ENCODE measurements at places on chromosomes 11 and 22. TPM values are rescaled to one million over a fixed set of nuclear protein-coding genes. Genes with fewer than 3 reads are reported as not detected.

CASP5 gene
- total RNA-seq: 27.2 TPM

TMEM191C gene
- total RNA-seq: 6.0 TPM

MS4A15 gene
- not detected for total RNA-seq

GRCh38 chr11:61413496-61413895 lies 16.3 kb downstream of the CPSF7 start:
- H3K36me3 ChIP-seq: peaks cover 93% of the 10 kb centered on the region
- no peak overlapping the region for H3K27ac ChIP-seq
- no peaks in the 10 kb centered on the region for H3K27me3 ChIP-seq
- DNase-seq: no peak
- no peaks in the 10 kb centered on the region for H3K4me1 ChIP-seq

DNA sequence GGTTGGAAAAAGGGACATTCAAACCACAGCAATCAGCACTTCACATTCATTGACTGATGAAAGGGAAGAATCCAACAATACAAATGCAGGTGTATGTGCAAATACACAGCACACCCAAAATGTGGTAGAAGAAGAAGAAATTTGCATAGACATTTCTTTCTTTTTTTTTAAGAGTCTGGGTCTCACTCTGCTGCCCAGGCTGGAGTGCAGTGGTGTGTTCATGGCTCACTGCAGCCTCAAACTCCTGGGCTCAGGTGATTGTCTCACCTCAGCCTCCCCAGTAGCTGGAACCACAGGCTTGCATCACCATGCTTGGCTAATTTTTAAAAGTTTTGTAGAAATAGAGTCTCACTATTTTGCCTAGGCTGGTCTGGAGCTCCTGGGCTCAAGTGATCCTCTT lies 21.9 kb downstream of the CARS1 start:
- DNase-seq: no peak
- H3K27me3 ChIP-seq: no peaks in the 10 kb centered on the region
- H3K36me3 ChIP-seq: no peaks in the 10 kb centered on the region
- H3K4me1 ChIP-seq: peaks cover 7% of the 10 kb centered on the region

DNA sequence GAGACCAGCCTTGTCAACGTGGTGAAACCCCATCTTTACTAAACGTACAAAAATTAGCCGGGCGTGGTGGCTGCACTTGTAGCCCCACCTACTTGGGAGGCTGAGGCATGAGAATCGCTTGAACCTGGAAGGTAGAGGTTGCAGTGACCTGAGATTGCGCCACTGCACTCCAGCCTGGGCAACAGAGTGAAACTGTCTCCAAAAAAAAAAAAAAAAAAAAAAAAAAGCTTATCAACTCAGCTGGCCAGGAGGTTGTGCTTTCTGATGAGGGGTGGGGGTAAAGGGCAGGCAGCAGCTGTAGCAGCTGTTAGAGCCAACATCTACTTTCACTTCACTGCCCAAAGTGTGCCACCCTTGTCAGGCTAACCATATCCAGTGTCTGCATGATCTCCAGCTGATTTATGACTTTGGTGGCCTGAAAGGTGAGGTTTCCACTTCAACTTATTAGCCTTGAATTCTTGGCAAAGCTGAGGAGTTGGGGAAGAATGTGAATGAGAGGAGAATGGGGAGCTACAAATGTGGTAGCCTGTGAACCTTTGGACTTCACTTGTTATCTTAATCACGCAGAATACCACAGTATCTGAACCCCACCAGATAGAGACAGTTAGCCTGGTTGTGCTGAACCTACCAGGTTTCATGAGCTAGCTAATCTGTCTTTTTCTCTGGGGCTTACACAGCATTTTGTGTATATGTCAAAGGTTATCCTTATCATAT lies 19.6 kb downstream of the RNF121 start:
- H3K27ac ChIP-seq: no peak overlapping the region
- H3K4me3 ChIP-seq: no peak overlapping the region
- no peaks in the 10 kb centered on the region for H3K36me3 ChIP-seq
- H3K27me3 ChIP-seq: no peaks in the 10 kb centered on the region
- peaks cover 24% of the 10 kb centered on the region for H3K4me1 ChIP-seq

DNA sequence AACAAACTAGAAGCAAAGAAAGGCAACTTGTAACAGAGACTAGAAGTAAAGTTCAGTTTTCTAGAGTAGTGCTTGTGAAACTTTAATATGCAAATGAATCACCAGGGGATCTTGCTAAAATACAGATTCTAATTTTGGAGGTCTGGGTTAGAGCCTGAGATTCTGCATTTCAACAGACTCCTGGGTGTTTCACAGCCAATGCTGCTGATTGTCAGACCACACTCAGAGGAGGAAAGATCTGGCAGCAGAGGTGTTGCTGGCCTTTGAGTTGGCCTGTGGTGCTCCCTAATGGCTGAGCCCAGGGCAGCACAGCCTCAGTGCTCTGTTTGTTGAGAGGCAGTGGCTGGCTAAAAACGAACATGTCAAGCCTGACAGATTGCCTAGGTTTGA lies 5.4 kb downstream of the CRY2 start:
- peaks cover 30% of the 10 kb centered on the region for H3K4me1 ChIP-seq
- H3K4me3 ChIP-seq: no peak overlapping the region
- DNase-seq: no peak
- H3K27me3 ChIP-seq: no peaks in the 10 kb centered on the region
- peak overlapping the region; percentile 68 for H3K27ac ChIP-seq

DNA sequence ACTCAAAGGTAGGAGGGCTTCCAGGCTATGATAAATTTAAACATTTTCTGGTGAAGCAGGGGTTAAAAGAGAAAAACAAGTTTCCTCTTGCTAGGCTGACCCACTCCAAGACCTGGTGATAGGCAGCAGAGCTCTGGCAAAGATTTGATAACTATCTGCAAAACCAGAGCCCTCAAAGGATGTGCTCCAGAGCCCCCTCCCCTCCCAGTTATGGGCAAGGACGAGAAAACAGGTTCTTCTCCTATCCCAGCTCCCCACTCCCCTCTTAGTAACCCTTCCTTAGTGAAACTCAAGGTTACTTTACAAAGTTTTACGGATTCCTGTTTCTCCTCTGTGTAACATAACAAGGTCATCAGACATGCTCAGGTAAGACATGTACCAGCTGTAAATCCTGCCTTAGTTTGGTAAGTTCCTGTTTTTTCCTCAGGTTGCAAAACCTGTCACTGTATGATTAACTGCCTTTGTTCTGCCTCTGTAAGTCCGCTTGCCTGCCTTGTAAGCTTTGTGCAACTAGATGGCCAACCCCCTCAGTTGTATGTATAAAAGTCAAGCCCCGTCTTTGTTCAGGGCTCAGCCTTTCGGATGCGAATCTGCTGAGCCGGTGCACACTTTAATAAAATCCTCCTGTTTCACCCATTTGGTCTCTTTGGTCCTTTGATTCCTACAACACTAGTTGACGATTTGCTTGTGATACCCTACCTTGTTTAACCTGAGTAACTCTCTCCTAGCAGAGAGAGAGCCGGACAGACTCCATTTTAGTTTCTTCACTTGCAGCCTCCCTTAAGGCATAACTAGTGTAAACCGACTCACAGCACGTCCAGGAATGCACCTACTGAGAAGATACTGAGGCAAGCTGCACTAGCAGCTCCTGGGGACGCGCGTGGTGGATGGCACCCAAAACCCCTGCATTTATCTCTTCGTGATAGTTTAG lies 13.9 kb downstream of the APOBEC3H start:
- no peaks in the 10 kb centered on the region for H3K4me1 ChIP-seq
- peaks cover 16% of the 10 kb centered on the region for H3K27me3 ChIP-seq
- no peaks in the 10 kb centered on the region for H3K36me3 ChIP-seq
- no peak overlapping the region for H3K27ac ChIP-seq
- H3K4me3 ChIP-seq: no peak overlapping the region

DNA sequence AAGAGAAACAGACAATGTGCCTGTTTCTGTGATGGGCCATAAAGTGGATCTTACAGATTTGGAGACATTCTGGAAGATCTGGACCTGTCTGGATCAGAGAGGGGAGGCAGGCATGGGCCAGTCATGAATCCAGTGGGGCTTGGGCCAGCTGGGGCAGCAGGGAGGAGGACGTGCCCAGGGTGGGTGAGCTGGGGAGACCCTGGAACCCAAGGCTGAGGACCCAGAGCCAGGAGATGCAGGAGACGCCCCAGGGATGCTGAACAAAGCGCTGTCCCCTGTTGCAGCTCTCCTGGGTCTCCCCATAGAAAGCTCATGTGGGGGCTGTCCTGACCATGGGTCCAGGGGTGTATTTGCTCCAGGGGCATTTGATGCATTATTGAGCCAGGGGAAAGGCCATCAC lies 1.5 kb upstream of the APOBEC3A start:
- H3K4me3 ChIP-seq: no peak overlapping the region
- peaks cover 37% of the 10 kb centered on the region for H3K4me1 ChIP-seq
- H3K27me3 ChIP-seq: no peaks in the 10 kb centered on the region
- DNase-seq: no peak
- no peak overlapping the region for H3K27ac ChIP-seq
- H3K36me3 ChIP-seq: no peaks in the 10 kb centered on the region

GRCh38 chr22:35561796-35562526 lies 21.3 kb downstream of the RASD2 start:
- no peaks in the 10 kb centered on the region for H3K4me1 ChIP-seq
- no peak for DNase-seq
- H3K36me3 ChIP-seq: no peaks in the 10 kb centered on the region
- no peak overlapping the region for H3K4me3 ChIP-seq
- no peaks in the 10 kb centered on the region for H3K27me3 ChIP-seq

DNA sequence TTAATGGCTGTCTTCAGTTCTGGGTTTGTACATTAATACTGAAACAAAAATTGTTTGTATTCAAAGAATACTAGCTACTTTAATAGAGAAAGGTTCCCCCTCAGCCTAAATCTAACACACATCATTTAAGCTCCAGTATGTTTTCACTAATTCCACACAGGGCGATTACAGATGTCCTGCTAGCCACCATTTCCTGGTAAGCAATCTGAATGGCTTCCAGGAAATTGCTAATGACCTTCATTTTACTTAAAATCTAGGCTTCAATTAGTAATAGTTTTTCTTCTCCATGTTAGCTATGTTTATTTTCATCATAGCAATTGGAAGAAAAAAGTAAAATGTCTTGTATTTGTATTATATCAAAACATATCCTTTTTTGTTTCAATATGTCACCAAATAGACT lies 132.8 kb downstream of the SOX6 start:
- no peaks in the 10 kb centered on the region for H3K36me3 ChIP-seq
- H3K27ac ChIP-seq: no peak overlapping the region
- no peaks in the 10 kb centered on the region for H3K4me1 ChIP-seq
- no peak overlapping the region for H3K4me3 ChIP-seq
- no peaks in the 10 kb centered on the region for H3K27me3 ChIP-seq
- DNase-seq: no peak

DNA sequence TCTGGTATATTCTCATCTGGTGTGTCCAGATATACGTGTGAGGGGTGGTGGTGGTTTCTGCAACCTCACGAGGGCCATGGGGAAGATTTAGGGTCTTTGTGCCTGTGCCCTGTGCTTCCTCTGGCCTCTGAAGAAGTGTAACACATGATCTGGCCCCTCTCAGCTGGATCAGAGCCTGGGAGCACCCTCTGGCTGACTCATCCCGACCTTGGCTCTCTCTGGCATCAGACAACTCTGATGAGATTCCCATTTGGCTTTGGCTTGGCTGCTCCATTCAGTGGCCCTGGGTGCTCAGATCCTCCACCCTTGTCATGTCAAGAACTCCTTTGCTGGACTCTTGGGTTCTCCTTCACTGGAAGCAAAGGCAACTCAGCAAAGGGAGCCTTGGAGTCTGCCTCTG lies 45.2 kb downstream of the RASSF10 start:
- H3K4me3 ChIP-seq: no peak overlapping the region
- no peak overlapping the region for H3K27ac ChIP-seq
- no peak for DNase-seq
- H3K4me1 ChIP-seq: peaks cover 22% of the 10 kb centered on the region
- no peaks in the 10 kb centered on the region for H3K36me3 ChIP-seq

GRCh38 chr11:16902781-16903378 lies 111.3 kb downstream of the PLEKHA7 start:
- no peaks in the 10 kb centered on the region for H3K27me3 ChIP-seq
- peak overlapping the region; percentile 19 for H3K27ac ChIP-seq
- DNase-seq: no peak

GRCh38 chr22:26689513-26690301 lies 32.3 kb downstream of the MIAT start:
- no peaks in the 10 kb centered on the region for H3K36me3 ChIP-seq
- DNase-seq: no peak
- no peak overlapping the region for H3K4me3 ChIP-seq
- H3K4me1 ChIP-seq: no peaks in the 10 kb centered on the region
- no peaks in the 10 kb centered on the region for H3K27me3 ChIP-seq

GRCh38 chr11:126704096-126704495 lies 296.5 kb downstream of the KIRREL3 start:
- H3K27me3 ChIP-seq: no peaks in the 10 kb centered on the region
- no peaks in the 10 kb centered on the region for H3K4me1 ChIP-seq
- no peaks in the 10 kb centered on the region for H3K36me3 ChIP-seq
- H3K27ac ChIP-seq: no peak overlapping the region

DNA sequence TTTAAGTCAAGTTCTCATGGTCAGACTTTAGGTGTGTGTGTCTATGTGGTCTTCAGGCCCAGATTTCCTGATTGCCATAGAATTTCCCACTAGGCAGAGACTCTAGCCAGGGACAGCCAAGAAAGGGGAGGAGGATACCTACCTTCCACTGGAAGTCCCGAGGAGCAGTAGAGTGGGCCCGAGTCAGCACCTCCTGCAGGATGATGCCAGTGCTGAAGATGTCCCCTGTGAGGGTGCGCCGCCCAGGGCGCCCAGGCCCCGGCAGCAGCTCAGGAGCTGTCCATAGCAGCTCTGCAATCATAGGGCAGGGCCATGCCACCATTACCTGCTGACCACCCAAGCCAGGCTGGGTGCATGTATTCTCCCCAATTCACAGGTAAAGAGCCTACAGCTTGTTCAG lies 41.6 kb upstream of the LRRC32 start:
- DNase-seq: no peak
- no peaks in the 10 kb centered on the region for H3K4me1 ChIP-seq
- H3K27ac ChIP-seq: no peak overlapping the region
- no peaks in the 10 kb centered on the region for H3K36me3 ChIP-seq
- no peaks in the 10 kb centered on the region for H3K27me3 ChIP-seq

DNA sequence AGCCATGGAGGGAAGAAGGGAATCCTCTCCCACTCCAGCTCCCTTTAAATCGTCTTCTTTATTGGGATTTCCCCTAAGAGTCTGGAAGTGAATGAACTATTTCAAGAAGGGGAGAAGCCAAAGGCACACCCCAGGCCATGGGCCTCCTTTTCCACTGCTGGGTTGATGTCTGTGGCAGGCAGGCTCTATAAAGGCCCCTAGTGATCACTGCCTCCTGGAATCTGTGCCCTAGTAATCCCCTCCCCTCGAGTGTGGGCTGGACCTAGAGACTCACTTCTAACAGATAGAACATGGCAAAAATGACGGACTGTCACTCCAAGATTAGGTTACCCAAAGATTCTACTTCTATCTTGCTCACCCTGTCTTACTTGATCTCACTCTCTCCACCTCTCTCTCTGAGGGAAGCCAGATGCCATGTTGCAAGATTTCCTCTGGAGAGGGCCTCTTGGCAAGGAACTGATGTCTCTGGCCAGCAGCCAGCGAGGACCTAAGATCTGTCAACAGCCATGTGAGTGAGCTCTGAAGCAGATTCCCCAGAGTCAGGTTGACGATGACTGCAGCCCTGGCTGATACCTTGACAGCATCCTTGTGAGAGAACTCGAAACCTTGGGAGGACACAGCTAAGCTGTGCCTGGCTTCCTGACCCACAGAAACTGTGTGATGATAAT lies 444.8 kb downstream of the SOX6 start:
- no peaks in the 10 kb centered on the region for H3K4me1 ChIP-seq
- no peaks in the 10 kb centered on the region for H3K36me3 ChIP-seq
- no peaks in the 10 kb centered on the region for H3K27me3 ChIP-seq
- no peak for DNase-seq
- no peak overlapping the region for H3K27ac ChIP-seq

- DNase-seq: no peak
Measured at GRCh38 chr11:77882396-77882795, 61.5 kb downstream of the AAMDC start.
